ENCODE measurements at places on chromosomes 7 and 10.
A peak's percentile ranks its signal among the peaks of the same experiment; 100 is the strongest.

- DNase-seq = no peak
These were observed 46.6 kb downstream of the AGMO start for GRCh38 chr7:15515252-15515651.

DNA sequence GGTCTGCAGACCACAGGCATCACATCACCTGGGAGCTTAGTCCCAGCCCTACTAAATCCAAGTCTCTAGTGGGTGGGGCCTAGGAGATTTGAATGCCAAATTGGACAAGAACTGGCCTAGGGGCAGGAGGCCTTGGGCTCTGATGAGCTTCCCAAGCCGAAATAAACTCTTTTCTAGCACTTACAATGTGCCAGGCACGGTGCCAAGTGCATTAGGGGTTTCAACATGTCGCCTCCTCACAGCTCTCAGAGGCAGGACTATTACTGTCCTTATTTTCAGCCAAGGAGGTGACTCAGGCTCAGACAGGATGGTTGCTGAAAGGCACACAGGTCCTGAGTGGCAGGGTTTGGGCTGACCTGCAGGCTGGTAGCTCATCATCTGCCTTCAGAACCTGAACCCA is 9.2 kb upstream of the CPA1 start:
- DNase-seq = no peak

- DNase-seq = no peak
These were observed 77.5 kb upstream of the PDE1C start for GRCh38 chr7:32147546-32148268.

GRCh38 chr7:31683445-31684225 is 3.4 kb upstream of the PPP1R17 start:
- DNase-seq = no peak

DNA sequence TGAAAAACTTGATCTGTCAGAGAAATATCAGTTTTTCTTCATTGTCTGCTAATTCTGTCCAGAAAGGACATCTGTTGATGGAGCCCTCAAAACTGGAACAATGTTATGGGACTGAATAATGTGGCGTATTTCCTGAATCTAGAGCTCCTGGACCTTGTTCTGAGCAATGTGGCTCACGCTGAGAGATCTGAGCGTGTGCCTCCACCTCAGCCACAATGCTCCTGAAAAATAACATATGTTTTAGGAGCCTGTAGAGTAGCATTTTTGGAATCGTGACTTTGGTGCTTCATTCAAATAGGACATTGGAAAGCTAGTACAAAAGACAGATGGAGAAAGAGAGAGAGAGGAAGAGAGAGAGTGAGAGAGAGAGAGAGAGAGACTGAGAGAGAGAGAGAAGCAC is 110.3 kb downstream of the BMPER start:
- DNase-seq = no peak

GRCh38 chr10:14184841-14185315 is 145.8 kb downstream of the FRMD4A start:
- DNase-seq = peak; percentile 76
